ENCODE measurements at places on chromosomes 16 and 17.

- DNase-seq = no peak
These were observed 41.5 kb upstream of the CDH5 start for GRCh38 chr16:66324815-66325515.

DNA sequence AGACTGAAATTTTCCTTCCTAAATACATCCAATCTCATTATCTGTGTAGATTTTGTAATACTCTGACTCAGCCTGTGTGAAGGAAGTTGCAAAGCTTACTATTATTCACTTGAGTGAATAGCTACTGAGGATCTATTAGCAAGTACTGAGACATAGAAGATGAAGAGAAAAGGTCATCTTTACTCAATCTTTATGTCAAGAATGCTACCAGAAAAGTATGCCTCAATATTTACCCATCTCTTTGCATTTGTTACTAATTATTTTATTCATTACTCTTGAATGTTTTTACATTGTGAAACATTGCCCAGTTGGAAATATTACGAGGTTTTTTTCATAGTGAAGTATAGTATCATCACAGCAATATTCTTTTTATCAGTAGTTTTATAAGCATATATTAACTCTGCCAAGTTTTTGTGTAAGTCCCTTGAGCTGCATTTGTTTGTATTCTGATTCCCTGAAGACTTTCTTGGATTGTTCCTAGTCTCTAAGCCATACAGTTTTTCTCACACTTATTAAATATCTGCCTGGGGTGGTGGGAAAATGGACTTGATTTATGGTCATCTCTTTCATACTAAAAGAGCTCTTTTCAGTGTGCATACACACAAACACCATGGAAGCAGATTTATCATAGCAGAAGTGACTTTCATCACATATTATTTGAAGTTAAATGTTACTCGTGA lies 110.4 kb downstream of the MRTFB start:
- DNase-seq = no peak

DNA sequence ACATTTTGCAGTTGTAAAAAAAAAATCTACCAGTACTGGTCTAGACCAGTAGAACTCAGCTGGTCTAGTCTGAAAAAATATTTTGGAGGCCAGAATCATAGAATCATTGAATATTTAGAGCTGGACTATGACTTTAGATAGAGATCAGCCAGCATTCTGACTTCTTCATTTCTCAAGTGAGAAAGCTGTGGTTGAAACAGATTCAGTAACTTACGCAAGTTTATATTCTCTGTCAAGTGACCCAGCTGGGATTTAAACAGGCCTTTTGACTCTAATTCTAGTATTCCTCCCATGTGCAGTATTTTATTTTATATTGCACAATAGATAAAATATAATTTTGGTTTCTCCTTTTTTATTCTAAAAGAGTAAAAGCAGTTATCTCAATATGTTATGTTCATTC lies 4.9 kb downstream of the TNRC6A start:
- no peak for DNase-seq

DNA sequence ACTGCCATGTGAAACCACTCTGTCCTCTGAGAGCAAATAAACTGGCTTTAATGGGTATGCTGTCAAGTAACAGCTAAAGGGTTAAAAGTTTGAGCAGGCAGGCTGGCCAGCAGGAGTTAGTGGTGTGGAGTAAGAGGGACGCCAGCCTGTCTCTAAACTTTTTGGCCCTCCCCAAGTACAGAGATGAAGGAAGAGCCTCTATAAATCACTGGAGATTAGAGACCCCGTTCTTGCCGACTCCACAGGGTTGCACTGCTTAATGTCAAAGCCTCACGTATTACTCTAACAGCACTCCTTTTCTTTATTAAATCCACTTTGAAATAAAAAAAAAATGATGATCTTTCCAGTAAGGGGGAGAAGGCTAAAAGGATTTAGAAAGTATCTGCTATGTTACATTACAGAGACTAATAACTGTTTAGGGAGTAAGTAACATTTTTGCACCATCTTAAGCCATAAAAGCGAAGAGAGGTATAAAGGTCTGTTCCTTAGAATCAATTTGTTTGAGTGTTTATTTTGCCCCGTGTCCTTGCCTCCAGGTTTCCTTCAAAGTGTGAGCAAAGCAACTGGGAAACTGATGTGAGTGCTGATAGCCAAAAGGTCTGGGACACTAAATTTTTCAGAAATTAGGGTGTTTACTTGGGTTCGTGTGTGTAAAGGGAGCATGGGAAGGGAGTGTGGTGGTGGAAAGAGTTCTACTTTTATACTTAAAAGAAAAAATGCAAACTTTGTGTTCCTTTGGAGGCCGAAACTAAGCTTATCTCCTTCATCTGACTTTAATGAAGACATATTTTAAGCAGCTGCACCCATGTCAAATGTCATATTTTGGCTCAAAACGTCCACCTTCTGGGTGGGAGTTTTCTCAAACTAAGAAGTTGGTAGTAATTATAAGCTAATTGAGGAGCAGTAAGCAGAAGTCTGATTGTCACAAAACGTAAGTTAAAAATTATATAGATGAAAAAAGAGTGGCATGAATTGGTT lies 109.9 kb upstream of the TBX2 start:
- no peak for DNase-seq

DNA sequence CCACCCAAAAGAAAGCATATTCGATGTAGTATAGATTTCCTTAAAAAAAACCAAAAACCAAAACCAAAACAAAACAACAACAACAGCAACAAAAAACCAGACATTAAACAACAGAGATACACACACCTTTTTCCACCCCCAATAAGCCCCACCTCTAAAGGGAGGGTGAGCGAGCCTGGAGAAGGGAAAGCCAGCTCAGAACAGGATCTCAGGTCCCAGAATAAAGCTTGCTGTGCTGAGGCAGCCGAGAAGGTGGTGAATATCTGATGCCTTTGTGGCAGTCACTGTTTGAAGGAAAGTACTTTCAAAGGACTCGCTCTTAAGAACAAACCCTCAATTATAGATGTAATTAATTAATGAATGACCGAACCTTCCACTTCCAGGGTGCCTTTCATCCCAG lies 470 bp downstream of the KRT23 start:
- DNase-seq = no peak

- DNase-seq = no peak
These were observed 18.5 kb upstream of the SPNS2 start for GRCh38 chr17:4479982-4480751.

GRCh38 chr17:32016231-32016630 lies 9.0 kb downstream of the LRRC37B start:
- no peak for DNase-seq

DNA sequence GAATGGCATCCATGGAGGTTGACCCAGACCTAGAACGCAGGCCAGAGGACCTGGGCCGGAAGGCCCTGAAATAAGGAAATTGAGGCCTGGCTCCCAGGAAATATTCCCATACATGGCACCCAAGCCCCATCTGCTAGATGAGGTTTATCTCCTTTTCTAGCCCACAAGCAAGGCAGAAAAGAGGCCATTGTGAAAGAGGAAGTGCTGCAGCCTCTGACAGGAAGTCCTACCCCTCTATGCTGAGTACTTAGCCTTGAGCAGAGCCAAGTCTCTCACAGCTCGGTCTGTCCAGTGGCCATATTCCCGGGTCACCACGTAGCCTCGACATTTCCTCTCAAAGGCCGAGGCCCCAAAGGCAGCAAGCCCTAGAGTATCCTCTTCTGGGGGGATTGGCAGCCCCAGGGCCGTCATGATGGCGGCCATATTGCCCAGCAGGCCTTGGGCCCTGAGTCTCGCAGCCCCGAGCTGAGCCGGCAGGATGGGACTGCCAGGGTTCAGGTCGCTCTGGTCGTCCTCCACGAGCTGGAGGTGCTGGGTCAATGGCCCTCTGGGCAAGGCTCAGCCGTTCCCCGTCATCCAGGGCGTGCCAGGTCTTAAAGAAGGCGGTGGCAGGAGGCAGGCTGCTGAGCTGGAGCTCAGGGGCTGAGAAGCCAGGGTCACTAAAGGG lies 7.8 kb downstream of the CTF1 start:
- no peak for DNase-seq

GRCh38 chr17:57388131-57388725 lies 131.9 kb downstream of the MSI2 start:
- DNase-seq = no peak

- DNase-seq = no peak
These were observed 191.0 kb downstream of the CPPED1 start for GRCh38 chr16:12612598-12613101.

- no peak for DNase-seq
These were observed 3.8 kb downstream of the TBC1D16 start for GRCh38 chr17:80031691-80032430.

DNA sequence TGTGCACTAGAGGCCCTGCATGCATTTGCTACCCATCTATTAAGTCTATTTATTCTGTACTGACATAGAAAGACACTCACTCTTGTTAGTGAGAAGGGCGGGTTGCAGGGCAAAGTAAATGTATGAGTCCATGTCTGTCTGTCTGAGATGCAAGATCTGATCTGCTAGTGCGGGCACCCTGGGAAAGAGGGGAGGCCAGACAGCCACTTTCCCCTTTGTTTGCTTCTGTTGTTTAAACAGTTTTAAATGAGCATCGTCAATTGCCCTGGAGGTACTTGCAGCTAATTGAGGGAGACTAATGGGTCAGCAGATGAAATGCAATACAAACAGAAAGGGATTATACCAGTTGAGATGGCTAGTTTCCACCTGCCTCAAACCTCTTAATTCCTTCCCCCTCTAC lies 24.9 kb downstream of the SCNN1G start:
- no peak for DNase-seq

- no peak for DNase-seq
These were observed 21.4 kb upstream of the SPACA3 start for GRCh38 chr17:32970281-32970680.

- no peak for DNase-seq
These were observed 14.0 kb downstream of the ADGRG1 start for GRCh38 chr16:57642160-57643135.

DNA sequence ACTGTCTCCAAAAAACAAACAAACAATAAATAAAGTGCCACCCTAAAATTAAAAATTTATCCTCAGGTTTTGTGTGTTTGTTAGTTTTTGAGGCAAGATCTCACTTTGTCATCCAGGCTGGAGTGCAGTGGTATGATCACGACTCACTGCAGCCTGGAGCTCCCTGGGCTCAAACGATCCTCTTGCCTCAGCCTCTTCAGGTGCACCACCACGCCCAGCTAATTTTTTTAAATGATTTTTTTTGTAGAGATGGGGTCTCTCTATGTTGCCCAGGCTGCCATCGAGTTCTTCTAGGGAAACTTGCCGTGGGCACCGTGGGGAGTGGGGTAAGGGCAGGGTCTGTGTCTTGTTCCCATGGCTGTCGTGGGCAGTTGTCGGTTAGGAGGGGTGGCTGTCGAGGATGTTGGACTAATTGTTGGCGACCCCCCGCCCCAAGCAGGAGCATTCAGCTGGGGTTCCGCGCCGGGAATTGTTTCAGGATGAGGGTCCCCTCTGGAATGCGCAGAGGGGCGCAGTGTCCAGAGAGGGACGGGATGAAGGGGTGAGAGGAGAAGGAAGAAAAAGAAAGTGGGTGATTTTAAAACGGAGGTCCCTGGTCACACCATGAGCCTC lies 1.1 kb upstream of the RNF213 start:
- DNase-seq = no peak

DNA sequence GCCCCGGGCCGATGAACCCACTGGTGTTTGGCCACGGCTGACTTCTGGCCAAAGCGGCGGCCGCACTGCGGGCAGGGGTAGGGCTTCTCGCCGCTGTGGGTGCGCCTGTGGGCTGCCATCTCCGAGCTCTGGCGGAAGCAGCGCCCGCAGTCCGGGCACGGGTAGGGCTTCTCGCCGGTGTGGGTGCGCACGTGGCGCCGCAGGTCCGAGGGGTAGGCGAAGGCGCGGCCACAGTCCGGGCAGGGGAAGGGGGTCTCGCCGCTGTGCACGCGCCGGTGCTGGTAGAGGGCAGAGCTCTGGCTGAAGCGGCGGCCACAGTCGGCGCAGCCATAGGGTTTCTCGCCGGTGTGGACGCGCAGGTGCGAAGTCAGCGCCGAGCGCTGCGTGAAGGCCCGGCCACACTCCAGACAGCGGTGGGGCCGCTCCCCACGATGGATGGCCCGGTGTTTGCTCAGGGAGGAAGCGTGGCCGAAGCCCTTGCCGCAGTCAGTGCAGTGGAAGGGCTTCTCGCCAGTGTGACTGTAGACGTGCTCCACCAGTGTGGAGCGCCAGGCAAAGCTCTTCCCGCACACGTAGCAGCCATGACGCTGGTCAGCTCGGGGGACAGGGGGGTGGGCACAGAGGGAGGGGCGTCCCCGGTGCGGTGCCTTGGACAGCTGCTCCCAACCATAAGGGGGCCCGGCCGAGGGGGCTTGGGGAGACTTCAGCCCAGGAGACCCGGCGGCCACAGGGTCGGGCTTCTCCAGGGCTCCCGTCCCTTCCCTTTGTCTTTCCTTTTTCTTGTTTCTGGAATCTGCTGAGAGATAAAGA lies 2.7 kb downstream of the ZNF764 start:
- DNase-seq = no peak

DNA sequence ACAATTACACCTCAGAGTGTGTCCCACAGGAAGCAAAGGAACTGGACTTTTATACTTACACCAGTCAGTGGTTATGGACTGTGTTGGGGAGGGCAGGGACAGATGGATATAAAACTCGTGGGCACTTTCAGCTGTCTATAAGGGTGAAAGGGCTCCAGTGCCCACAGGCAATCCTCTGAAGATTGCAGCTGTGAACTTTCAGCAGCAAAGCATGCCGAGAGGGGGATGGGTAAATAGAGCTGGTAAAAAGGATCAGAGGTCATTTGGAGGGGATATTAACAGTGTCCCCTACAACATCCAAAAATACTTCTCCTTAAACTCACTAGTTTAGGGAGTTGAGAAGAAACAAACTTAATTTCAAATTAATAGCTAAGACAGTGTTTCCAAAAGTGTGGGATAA lies 13.3 kb upstream of the RFWD3 start:
- DNase-seq = no peak

DNA sequence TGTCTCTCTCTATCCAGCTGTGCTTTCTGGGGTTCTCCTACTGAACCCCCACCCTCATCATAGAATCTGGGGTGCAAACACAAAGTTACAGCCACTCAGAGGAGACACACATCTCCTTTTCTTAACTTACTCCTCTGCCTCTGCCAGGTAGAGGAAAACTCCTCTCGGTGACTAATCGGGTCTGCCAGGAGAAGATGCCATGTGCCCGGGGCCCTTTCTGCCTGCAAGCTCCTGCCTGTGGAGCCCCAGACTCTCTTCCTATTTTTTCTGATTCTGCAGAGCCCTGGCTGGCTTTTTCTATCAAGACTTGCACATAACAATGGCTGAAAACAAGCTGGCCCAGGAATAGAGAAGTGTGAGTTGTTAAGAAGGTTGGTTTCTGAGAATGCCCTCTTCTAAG lies 10.4 kb downstream of the SLC6A4 start:
- no peak for DNase-seq

Data from brain pericyte (primary cell).